ENCODE measurements at places on chromosomes 1 and 21.

DNA sequence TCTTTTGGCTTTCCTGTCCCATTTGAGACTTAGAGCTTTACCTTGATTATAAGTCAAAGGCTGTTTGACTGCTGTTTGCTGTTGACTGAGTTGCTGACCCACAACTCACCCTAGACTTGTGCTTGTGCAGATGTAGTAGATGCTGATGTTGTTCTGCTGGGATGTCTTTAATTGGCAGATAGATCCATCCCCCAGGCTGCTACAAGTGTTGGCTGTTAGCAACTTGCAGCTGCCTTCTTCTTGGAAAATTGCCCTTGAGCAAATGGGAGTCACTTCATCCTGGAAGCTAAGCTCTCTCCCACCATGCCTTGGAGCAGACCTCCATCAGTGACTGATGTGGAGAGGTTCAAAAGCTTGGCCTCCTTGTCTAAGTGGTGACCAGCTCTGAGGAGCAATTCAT, 139.3 kb upstream of the KIAA0040 start:
- DNase-seq, result no peak

GRCh38 chr1:85289848-85290335, 13.5 kb upstream of the BCL10 start:
- DNase-seq, result no peak

GRCh38 chr1:180116964-180117763, 37.5 kb upstream of the QSOX1 start:
- DNase-seq, result no peak

DNA sequence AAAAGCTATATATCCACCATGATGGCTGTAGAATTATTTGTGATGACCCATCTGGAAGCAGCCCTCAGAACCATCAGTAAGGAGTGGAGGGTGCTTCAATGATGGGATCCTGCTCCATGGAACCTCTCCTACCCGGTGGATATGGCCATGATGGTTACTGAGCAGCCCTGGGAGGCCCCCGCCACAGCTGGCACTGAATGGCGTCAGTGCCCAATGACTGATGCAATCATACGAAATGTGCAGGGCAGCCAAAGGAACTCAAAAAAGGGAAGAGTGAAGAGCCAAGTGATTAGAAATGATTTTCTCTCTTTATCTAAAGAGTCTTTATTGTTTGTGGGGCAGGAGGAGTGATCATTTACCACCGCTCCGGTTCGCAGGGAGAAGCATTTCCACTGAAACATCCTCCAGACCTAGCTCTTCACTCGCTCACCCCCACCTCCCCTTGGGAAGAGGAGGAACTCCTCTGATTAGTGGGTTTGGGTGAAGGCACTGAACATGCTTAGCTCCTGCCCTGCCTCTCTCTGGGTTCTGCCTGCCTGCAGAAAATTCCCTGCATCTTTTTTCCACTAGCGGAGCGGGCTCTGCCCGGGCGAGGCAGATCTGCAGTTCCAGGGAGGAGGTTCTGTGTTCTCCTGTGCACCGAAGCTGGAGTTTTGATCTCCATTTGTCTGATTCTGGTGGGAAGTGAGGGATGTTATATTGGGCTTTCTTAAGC, 260.3 kb downstream of the GRIK3 start:
- no peak for DNase-seq

DNA sequence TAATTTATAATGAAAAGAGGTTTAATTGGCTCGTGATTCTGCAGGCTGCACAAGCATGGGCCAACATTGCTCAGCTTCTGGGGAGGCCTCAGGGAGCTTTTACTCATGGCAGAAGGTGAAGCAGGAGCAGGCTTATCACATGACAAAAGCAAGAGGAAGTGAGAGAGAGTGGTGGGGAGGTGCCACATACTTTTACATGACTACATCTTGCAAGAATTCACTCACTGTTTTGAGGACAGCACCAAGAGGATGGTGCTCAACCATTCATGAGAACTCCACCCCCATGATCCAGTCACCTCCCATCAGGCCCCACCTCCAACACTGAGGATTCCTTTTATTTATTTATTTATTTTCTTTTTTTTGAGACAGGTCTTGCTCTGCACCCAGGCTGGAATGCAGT, 5.5 kb upstream of the PLEKHM2 start:
- peak; percentile 77 for DNase-seq
